ENCODE measurements at places on chromosomes 5 and 9. TPM values are rescaled to one million over a fixed set of nuclear protein-coding genes. Genes with fewer than 3 reads are reported as not detected.

DNA sequence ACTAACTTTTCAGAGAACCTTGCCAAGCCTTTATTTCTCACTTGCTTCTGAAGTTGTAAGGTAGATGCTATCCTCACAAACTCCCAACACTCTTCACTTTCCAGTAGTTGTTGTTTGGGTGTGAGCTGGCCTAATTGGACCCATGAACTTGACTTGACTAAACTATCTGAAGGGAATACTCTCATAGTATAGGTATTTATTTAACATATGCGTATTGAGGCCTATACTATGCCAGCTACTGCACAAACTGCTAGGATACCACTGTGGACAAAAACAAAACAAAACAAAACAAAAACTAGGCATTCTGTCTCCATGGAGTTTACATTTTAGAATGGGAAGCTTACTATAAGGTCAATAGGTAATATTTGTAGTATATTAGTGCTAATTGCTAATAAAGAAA, 1.3 kb downstream of the TXNDC8 start:
- no peak for DNase-seq

GRCh38 chr9:89648247-89649000, 43.6 kb downstream of the GADD45G start:
- DNase-seq = peak; percentile 67

- no peak for DNase-seq
These were observed 944.9 kb downstream of the TLE4 start for GRCh38 chr9:80516679-80517078.

The ARRDC3 gene
- 38.7 TPM for total RNA-seq

DNA sequence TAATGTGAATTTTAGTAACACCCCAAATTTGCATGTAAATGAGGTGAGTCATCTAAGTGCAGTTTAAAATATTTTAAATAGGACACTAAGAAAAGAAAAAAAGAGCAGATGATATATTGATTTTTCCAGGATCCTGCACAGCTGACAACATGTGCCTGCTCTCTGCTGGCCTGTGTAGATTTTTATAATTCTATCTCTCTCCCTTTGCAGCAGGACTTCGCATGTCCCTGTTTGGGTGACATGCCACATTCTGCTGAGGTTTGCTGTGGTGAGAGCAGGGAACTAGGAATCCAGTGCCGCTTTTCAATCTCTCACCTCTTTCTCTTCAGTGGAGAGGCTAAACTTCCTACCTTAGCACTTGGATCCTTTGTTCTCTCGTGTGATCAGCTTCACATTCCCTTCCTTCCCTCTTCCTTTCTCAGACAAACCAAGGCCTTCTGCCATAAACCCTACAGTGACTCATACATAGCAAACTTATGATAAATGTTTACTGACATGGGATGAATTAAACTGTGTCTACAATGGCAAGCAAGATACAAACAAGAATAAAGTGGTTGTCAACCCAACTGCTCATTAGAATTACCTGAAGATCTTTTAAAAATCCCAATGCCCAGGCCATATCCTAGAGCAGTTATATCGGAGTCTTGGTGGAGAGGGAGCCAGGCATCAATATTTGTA, 198.8 kb upstream of the EFNA5 start:
- no peak for DNase-seq

DNA sequence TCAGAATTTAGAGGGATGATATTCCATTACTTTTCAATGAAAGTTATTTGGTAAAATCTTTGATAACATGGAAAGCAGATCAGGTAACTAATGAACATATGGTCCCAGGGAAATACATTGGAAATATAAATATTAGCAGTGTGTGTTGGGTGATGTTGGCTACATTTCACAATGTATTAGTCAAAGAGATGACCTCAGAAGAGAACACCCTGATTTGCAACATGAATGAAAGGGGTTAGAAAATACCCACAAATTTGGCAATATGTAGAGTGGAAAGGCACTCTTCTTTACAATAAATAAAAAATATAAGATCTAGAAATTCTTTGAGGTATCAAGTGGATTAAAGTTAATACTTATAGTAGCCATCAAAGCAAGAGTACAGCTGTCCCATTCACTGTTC, 606.7 kb downstream of the PSAT1 start:
- DNase-seq = no peak

DNA sequence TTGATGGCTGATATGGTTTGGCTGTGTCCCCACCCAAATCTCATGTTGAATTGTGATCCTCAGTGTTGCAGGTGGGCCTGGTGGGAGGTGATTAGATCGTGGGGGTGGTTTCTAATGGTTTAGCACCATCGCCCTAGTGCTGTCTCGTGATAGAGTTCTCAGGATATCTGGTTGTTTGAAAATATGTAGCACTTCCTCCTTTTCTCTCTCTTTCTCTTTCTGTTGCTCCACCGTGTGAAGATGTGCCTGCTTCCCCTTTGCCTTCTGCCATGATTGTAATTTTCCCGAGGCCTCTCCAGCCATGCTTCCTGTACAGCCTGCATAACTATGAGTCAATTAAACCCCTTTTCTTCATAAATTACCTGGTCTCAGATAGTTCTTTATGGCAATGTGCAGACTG, 111.6 kb downstream of the SREK1 start:
- DNase-seq = no peak

- no peak for DNase-seq
These were observed 21.7 kb downstream of the TARS1 start for GRCh38 chr5:33462456-33462855.

The TAF1L gene
- total RNA-seq = not detected

The POLR3G gene
- total RNA-seq = 4.5 TPM

The ENTREP1 gene
- not detected for total RNA-seq

- no peak for DNase-seq
These were observed 160.2 kb downstream of the MED10 start for GRCh38 chr5:6218116-6218515.

GRCh38 chr5:73692166-73692640, 66.2 kb downstream of the ARHGEF28 start:
- DNase-seq = no peak

The PPP2R2B gene
- total RNA-seq = 9.8 TPM

The CXCL14 gene
- total RNA-seq = not detected

- DNase-seq = no peak
These were observed 118.7 kb downstream of the GAS1 start for GRCh38 chr9:86828631-86829030.

The ECM2 gene
- total RNA-seq = not detected

The DAB2IP gene
- total RNA-seq = 26.0 TPM

DNA sequence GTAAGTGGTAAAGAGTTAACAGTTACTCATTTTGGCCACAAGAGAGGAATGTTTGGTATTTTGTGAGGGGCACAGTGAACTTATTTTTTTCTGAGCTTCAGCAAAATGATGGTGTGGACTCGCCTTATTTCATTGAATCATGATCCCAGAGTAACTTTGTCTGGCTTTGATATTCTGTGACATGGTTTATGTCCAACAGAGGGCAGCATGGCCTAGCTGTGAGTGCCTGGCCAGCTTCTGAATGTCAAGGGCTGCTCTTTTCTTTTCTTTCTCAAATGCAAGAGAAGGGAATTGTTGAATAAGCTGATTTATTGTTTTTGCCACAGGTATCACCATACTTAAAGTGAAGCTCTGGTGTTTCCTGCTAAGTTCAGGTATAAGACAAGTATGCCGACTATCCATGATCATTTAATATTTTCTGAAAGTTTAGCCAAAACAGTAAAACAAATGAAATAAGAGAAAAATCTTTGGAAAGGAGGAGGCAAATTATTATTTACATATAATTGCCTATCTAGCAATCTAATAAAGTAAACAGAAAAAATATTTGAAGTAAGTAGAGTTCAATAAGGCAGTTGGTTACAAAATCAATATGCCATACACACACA, 31.7 kb downstream of the MRPL22 start:
- DNase-seq = peak; percentile 50

The JAKMIP2 gene
- total RNA-seq = 1.2 TPM

- DNase-seq = no peak
These were observed 7.0 kb downstream of the PAX5 start for GRCh38 chr9:37026931-37027581.

DNA sequence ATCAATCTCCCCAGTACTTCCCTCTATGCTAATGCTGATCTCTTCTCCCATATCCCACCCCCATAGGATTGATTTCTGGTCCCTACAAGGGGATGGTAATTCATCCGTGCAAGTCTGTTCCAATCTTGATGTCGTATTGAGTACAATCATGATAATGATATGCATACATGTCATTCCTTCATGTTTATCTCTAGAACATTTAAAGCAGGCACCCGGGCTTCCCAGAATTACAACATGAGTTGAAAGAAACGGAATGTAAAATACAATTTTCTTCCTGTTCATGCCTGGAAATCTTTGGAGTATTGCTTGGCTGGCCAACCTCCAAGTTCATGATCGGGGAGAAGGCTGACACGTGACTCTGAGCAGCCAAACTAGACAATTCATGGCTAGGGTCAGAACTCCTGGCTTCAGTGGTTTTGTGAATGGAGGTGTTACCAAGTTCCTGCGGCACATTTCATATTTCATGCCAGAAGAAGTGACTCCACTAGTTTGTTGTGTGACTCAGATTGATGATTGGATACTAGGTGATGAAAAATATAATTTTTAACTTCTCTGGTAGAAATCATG, 66.6 kb downstream of the C9orf152 start:
- DNase-seq = no peak

The CDH10 gene
- total RNA-seq = not detected

- no peak for DNase-seq
These were observed 55.1 kb downstream of the MRPL36 start for GRCh38 chr5:1744393-1745122.

The CER1 gene
- not detected for total RNA-seq

The HK3 gene
- 0.97 TPM for total RNA-seq

DNA sequence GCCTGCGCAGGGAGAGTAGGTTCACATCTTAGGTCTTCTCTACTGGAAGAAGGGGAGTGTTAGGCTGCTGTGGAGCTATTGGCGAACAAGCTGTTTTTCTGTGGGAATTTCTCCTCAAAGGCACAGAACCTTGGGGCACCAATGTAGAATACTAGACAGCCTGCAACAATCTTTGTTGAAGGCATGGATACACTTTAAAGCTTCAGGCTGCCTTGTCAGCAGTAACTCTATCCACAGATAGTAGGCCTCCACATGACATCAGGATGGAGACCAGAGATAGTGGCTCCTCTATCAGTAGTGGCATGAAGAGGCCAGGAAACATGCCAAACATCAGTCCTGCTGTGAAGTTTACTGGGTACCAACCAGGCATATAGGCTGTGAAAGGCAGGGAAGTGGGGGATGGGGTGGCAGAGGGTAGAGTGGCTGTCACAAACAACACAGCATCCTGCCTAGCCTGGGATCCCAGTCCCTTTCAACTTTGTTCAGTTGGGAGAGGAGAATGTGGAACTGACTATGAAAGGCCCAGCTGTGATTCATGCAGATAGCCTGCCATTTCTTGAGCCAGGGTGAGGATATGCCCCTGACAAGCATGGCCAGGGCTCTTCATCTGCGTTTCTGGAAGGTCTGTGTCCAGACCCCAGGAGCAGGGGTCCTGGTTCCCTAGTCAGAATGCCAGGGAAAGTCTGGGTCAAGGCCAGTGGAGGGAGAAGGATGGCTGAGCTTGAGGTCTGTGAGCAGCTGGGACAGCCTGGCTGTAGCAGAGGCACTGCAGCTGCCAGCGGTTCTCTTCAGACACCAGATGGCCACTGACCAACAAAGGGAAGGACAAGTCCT, 1.0 kb upstream of the HK3 start:
- DNase-seq = no peak

DNA sequence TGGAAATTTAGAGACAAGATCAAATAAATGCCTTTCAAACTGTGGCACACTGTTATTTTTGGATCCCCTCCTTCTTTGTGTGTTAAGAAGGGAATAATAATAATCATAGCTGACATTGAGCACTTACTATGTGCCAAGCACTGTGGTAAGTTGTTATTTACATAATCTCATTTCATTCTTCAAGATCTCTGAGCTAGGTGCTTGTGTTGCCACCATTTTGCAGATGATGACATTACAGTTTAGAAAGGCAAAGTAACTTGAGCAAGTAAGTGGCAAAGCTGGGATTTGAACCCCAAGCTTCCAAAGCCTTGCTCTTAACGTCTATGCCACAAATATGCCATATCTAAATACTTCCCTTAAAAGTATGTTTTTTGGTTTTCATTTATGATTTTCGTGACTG, 121.8 kb upstream of the TMEM161B start:
- no peak for DNase-seq

DNA sequence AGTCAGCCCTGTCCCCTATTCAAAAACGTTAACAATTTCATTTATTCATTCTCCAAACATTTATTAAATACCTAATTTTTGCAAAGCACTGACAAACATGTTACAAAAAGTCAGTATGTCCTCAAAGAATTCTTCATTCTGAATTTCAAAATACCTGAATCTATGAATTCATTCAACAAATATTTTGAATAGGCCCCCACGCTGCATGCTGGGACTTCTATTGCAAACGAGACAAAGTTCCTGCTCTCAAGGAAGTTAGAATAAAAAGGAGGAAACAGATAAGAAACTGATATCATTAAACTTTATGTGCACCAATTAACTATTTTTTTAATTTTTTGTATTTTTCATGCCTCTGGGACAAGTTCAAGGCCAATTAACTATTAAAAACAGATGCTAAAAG, 26.6 kb downstream of the TRPM6 start:
- no peak for DNase-seq

Measured in Caco-2 (cell line).